Naive thymus-derived CD4-positive, alpha-beta T cell (primary cell): ENCODE measurements at places on chromosomes 1 and 21. TPM values are rescaled to one million over a fixed set of nuclear protein-coding genes. Genes with fewer than 3 reads are reported as not detected.

Gene FAM78B
- total RNA-seq = not detected

Gene IGSF9
- not detected in 2 replicates for total RNA-seq

GRCh38 chr1:190475421-190476141 lies 2.1 kb downstream of the BRINP3 start:
- H3K4me3 ChIP-seq = no peak overlapping the region
- H3K4me1 ChIP-seq = no peaks in the 10 kb centered on the region
- H3K27ac ChIP-seq = no peak overlapping the region
- H3K27me3 ChIP-seq = no peaks in the 10 kb centered on the region
- H3K36me3 ChIP-seq = no peaks in the 10 kb centered on the region

GRCh38 chr1:101875891-101876290 lies 120.8 kb downstream of the OLFM3 start:
- no peak overlapping the region for H3K4me3 ChIP-seq
- no peaks in the 10 kb centered on the region for H3K27me3 ChIP-seq
- DNase-seq = no peak

GRCh38 chr1:29550119-29550841 lies 314.0 kb downstream of the PTPRU start:
- DNase-seq = no peak
- H3K27ac ChIP-seq = no peak overlapping the region
- H3K27me3 ChIP-seq = no peaks in the 10 kb centered on the region
- no peak overlapping the region for H3K4me3 ChIP-seq
- no peaks in the 10 kb centered on the region for H3K4me1 ChIP-seq

GRCh38 chr1:47175227-47175934 lies 14.5 kb downstream of the PDZK1IP1 start:
- no peaks in the 10 kb centered on the region for H3K27me3 ChIP-seq
- H3K4me1 ChIP-seq = peaks cover 4% of the 10 kb centered on the region
- H3K27ac ChIP-seq = no peak overlapping the region
- no peaks in the 10 kb centered on the region for H3K36me3 ChIP-seq
- peak; percentile 30 for DNase-seq
- no peak overlapping the region for H3K4me3 ChIP-seq

- no peak for DNase-seq
- no peaks in the 10 kb centered on the region for H3K4me1 ChIP-seq
- H3K36me3 ChIP-seq = no peaks in the 10 kb centered on the region
- H3K4me3 ChIP-seq = no peak overlapping the region
Measured at GRCh38 chr1:7420470-7421100, 350.5 kb upstream of the VAMP3 start.
